Cerebellum (tissue), 4 donors: ENCODE measurements at places on chromosomes 1 and 21. TPM values are rescaled to one million over a fixed set of nuclear protein-coding genes. Genes with fewer than 3 reads are reported as not detected.

Gene KLHDC7A
- total RNA-seq = not detected

Gene SUSD4
- total RNA-seq = 25.3 TPM

Gene SAMD13
- total RNA-seq = 5.1 TPM

Gene HSF2BP
- 2.5 TPM for total RNA-seq

Gene FAM131C
- 1.8 TPM for total RNA-seq

Gene CACNA1E
- 51.2 TPM for total RNA-seq

Gene SAMD11
- 2.4 TPM for total RNA-seq

Gene FAM72C
- 1.4 TPM for total RNA-seq

Gene COL6A2
- total RNA-seq = 60.3 TPM

Gene GJC2
- total RNA-seq = 0.73 TPM

Gene CFHR2
- total RNA-seq = not detected

Gene COL18A1
- 25.2 TPM for total RNA-seq
